ENCODE measurements at places on chromosomes 3 and 15. TPM values are rescaled to one million over a fixed set of nuclear protein-coding genes. Genes with fewer than 3 reads are reported as not detected.

Gene PRSS50
- total RNA-seq, result not detected

DNA sequence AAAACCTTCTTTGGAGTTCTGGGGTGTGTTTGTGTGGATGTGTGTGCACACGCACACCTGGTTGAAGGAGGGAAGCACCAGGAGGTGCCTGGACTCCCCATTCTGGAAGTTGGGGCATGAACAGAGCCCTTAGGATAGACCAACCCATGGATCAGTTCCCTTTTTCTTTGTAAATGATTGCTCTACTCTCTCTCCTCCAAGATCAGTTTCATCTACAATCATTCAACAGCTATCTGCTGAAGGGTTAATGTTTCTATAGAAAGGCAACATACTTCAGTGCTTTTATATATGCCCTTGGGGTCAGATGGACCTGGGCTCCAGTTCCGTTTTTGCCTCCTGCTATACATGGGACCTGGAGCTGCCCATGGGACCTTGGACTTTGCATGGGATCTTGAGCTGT lies 352.1 kb upstream of the CFAP20DC start:
- no peaks in the 10 kb centered on the region for H3K36me3 ChIP-seq
- H3K27me3 ChIP-seq, result no peaks in the 10 kb centered on the region
- no peak overlapping the region for H3K27ac ChIP-seq
- peaks cover 5% of the 10 kb centered on the region for H3K4me1 ChIP-seq
- H3K4me3 ChIP-seq, result no peak overlapping the region

Gene GOLGA8T
- not detected for total RNA-seq

Gene ERC2
- total RNA-seq, result not detected

Gene NANOGP8
- not detected for total RNA-seq

Gene MFGE8
- 58.5 TPM for total RNA-seq

DNA sequence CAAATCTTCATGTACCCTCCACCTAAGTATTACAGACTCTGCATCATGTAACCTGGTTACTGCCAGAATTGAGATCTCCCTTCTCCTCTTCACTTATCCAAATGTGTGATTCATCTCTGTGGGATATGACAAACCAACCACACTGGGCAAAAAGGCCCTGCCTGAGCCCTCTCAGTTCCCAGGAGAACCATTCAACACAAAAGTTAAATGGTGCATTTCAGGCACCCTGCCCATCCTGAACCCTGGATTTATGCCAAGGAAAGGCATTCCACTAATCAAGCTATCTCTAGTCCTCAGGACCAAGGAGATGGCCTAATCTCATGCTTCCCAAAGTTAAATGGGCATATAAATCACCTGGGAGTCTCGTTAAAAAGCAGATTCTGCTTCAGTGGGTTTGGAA lies 108.5 kb downstream of the TNIK start:
- H3K27ac ChIP-seq, result no peak overlapping the region
- peaks cover 16% of the 10 kb centered on the region for H3K4me1 ChIP-seq
- no peak overlapping the region for H3K4me3 ChIP-seq
- H3K27me3 ChIP-seq, result no peaks in the 10 kb centered on the region

Gene EEF1AKMT4
- total RNA-seq, result 4.2 TPM

Gene CLDN18
- not detected for total RNA-seq

Gene AHSG
- total RNA-seq, result not detected

- no peak overlapping the region for H3K4me3 ChIP-seq
- DNase-seq, result no peak
- H3K4me1 ChIP-seq, result no peaks in the 10 kb centered on the region
- peaks cover 14% of the 10 kb centered on the region for H3K36me3 ChIP-seq
Measured at GRCh38 chr3:187725224-187725623, 20.0 kb downstream of the BCL6 start.

DNA sequence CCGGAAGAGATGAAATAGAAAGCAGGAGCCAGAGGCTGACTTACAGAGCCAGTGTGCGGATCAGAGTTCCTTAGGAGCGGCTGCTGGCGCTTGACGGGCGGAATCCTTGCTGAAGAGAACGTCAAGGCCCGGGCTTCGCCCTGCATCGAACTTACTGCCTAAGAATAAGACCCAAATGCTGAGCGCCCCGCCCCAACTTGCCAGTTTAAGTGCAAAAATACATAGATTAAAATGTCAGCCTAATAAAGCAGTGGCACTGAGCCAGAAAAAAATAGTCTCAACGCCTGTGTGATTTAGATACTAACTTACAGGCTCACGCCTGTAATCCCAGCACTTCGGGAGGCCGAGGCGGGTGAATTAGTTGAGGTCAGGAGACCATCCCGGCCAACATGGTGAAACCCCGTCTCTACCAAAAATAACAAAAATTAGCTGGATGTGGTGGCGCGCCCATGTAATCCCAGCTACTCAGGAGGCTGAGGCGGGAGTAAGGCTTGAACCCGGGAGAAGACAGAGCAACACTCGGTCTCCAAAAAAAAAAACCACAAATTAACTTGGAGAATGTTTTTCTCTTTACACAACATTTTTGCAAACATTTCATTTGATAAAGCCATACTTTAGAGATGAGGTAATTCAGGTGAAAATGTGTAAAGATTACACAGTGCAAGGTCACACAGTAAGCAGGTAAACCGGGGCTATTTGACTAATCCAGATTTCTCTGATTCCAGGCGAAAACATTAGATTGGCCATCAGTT lies 1.2 kb upstream of the UBP1 start:
- no peaks in the 10 kb centered on the region for H3K27me3 ChIP-seq
- peak overlapping the region; percentile 99 for H3K4me3 ChIP-seq
- H3K27ac ChIP-seq, result peak overlapping the region; percentile 100
- H3K36me3 ChIP-seq, result peaks cover 14% of the 10 kb centered on the region

- no peak for DNase-seq
- H3K27me3 ChIP-seq, result no peaks in the 10 kb centered on the region
- no peak overlapping the region for H3K4me3 ChIP-seq
Measured at GRCh38 chr3:158506456-158506855, 64.5 kb upstream of the MLF1 start.

DNA sequence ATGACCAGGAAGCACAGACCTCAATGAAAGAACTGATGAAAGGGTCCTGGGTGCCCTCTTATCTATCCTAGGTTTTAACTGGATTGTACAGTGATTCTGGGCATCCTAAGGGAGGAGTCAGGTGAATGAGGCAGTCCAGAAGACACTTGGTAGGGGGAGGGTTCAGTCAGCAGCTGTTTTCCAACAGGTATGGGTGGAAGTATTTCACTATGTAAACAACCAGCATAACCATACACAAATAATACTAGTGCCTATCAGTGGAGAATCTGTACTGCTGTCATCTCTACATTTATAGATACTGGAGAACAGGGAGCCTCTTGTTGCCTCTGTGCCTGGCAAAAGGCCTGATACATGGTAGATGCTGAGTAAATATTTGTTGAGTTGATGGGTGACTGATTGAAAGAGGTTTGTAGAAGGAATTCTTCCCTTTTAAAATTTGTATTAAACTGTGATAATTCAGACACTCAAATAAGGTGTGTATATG lies 328.5 kb downstream of the RBMS3 start:
- no peak overlapping the region for H3K27ac ChIP-seq
- H3K4me3 ChIP-seq, result no peak overlapping the region
- no peaks in the 10 kb centered on the region for H3K36me3 ChIP-seq
- no peaks in the 10 kb centered on the region for H3K27me3 ChIP-seq
- no peaks in the 10 kb centered on the region for H3K4me1 ChIP-seq

GRCh38 chr3:69282181-69282580 lies 103.7 kb downstream of the FRMD4B start:
- H3K36me3 ChIP-seq, result no peaks in the 10 kb centered on the region
- H3K4me1 ChIP-seq, result peaks cover 6% of the 10 kb centered on the region
- H3K4me3 ChIP-seq, result no peak overlapping the region
- no peaks in the 10 kb centered on the region for H3K27me3 ChIP-seq
- DNase-seq, result no peak

DNA sequence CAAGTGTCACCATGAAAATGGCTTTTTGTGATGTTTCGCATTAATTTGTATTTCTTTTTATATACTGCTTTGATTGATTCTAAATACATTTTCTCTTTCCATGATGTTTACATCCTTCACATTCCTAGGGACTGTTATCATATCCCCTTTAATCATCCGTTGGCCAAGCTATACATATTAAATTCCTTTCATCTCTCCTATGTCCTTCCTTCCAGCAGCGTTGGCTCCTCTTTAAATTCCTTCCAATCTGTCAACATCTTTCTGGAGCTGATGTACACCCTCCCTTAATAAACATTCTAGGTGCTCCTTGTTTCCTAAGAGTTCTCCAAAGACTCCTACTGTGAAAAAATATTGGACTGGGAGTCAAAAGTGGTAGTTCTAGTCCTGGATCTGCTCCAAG lies 87.8 kb downstream of the IGF2BP2 start:
- DNase-seq, result no peak
- no peaks in the 10 kb centered on the region for H3K36me3 ChIP-seq
- peaks cover 14% of the 10 kb centered on the region for H3K27me3 ChIP-seq

Gene CPN2
- not detected for total RNA-seq

Gene SELENOS
- 29.1 TPM for total RNA-seq

GRCh38 chr15:91854639-91854990 lies 1.1 kb downstream of the SLCO3A1 start:
- peaks cover 19% of the 10 kb centered on the region for H3K36me3 ChIP-seq
- H3K4me3 ChIP-seq, result peak overlapping the region; percentile 83

- no peak overlapping the region for H3K27ac ChIP-seq
- peaks cover 3% of the 10 kb centered on the region for H3K4me1 ChIP-seq
- H3K36me3 ChIP-seq, result no peaks in the 10 kb centered on the region
- DNase-seq, result no peak
Measured at GRCh38 chr15:49809894-49810609, 189.2 kb downstream of the DTWD1 start.

GRCh38 chr3:120357807-120358206 lies 8.7 kb upstream of the LRRC58 start:
- H3K27me3 ChIP-seq, result peaks cover 42% of the 10 kb centered on the region
- no peaks in the 10 kb centered on the region for H3K36me3 ChIP-seq
- DNase-seq, result no peak

DNA sequence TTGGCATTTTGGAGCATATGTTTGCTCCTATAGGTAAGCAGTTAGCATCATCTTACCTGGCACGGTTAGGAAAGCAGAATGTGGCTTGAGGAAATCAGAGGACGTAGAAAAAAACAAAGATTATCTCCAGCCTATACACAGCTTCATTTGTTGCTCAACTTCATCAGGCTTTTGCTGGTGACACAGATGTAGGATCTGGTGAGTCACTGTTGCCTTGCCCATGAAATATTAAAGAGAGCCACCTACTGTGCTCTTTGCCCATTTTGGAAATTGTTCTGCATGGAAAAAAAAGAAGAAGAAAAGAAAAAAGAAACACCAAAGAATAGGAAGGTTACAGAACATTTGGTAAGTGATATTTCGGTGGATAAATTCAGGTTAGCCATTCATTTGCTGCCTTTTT lies 3.8 kb downstream of the IL1RAP start:
- H3K4me3 ChIP-seq, result no peak overlapping the region
- no peaks in the 10 kb centered on the region for H3K27me3 ChIP-seq
- no peak overlapping the region for H3K27ac ChIP-seq
- H3K36me3 ChIP-seq, result peaks cover 26% of the 10 kb centered on the region
- DNase-seq, result no peak
- peaks cover 31% of the 10 kb centered on the region for H3K4me1 ChIP-seq

DNA sequence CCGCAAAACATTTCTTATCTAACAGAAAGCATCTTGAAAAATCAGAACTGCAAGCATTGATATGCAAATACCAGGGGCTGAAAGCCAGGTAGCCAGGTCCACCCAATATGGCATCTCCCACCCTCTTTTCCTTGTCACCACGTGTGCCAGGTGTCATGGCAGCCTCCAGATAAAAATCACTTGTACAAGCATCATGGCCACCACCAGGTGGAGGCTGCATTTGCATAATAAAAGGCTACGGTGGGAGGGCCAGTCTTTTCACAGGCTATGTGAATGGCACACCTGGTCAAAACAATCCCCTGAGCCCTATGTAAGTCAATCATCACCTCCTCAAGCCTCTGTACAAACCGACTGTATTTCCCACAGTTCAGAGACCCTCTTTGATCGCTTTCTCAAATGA lies 1233.1 kb upstream of the ALCAM start:
- no peak overlapping the region for H3K27ac ChIP-seq
- H3K4me3 ChIP-seq, result no peak overlapping the region
- H3K4me1 ChIP-seq, result no peaks in the 10 kb centered on the region
- DNase-seq, result no peak
- H3K27me3 ChIP-seq, result no peaks in the 10 kb centered on the region
- H3K36me3 ChIP-seq, result no peaks in the 10 kb centered on the region

Gene RAB7A
- total RNA-seq, result 264 TPM

DNA sequence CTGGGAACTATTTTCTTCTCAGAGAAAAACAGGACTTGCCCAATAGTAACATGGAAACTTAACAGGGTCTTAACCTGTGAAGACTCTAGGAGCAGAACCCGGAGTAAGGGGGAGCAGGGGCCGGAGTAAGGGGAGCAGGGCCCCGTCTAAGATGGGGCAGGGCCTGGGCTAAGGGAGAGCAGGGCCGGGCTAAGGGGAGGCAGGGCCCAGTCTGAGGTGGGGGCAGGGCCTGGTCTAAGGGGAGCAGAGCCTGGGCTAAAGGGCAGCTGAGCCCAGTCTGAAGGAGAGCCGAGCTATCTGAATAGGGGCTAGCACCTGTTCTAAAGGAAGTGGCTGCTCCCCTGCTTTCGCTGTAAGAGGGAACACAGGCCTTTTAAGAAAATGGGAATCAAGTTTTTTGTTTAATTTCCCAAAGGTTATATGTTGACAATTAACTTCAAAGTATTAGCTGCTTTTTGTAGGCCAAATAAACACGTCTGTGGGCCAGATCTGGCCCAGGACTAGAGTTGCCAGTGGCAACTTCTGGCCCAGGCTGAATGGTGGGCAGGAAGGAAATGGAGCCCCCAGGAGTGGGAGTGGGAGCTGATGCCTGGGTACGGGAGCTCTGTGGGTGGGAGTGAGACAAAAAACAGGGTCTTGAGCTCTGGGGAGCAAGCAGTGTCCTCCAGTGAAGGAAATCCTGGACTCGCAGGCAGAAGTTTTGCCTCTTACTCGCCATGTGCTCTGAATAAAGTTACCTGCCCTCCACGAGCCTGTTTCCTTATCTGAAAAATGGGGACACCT lies 32.5 kb downstream of the CSPG4 start:
- no peaks in the 10 kb centered on the region for H3K4me1 ChIP-seq
- H3K36me3 ChIP-seq, result no peaks in the 10 kb centered on the region
- H3K27ac ChIP-seq, result no peak overlapping the region
- H3K4me3 ChIP-seq, result no peak overlapping the region

- peak overlapping the region; percentile 80 for H3K4me3 ChIP-seq
- DNase-seq, result peak; percentile 86
- H3K4me1 ChIP-seq, result peaks cover 38% of the 10 kb centered on the region
- H3K36me3 ChIP-seq, result peaks cover 13% of the 10 kb centered on the region
Measured at GRCh38 chr3:141875893-141876380, 506 bp upstream of the ATP1B3 start.

Gene MEGF11
- total RNA-seq, result not detected

GRCh38 chr15:45710657-45711056 lies 75.8 kb downstream of the SQOR start:
- H3K27me3 ChIP-seq, result peaks cover 6% of the 10 kb centered on the region
- no peak overlapping the region for H3K4me3 ChIP-seq
- peaks cover 8% of the 10 kb centered on the region for H3K4me1 ChIP-seq
- no peak for DNase-seq
- no peaks in the 10 kb centered on the region for H3K36me3 ChIP-seq
- no peak overlapping the region for H3K27ac ChIP-seq

- H3K27me3 ChIP-seq, result no peaks in the 10 kb centered on the region
- H3K36me3 ChIP-seq, result peaks cover 5% of the 10 kb centered on the region
- DNase-seq, result no peak
- H3K4me1 ChIP-seq, result no peaks in the 10 kb centered on the region
- no peak overlapping the region for H3K27ac ChIP-seq
- no peak overlapping the region for H3K4me3 ChIP-seq
Measured at GRCh38 chr3:41457176-41457575, 257.9 kb downstream of the CTNNB1 start.

Gene SLCO3A1
- 46.8 TPM for total RNA-seq

- no peak overlapping the region for H3K27ac ChIP-seq
- no peaks in the 10 kb centered on the region for H3K36me3 ChIP-seq
- H3K4me3 ChIP-seq, result no peak overlapping the region
- no peaks in the 10 kb centered on the region for H3K27me3 ChIP-seq
- no peak for DNase-seq
Measured at GRCh38 chr3:86733257-86733656, 257.7 kb downstream of the VGLL3 start.

Gene ARGFX
- total RNA-seq, result not detected

Gene SERINC4
- total RNA-seq, result 0.37 TPM
